ENCODE measurements at places on chromosomes 7 and 10.
A peak's percentile ranks its signal among the peaks of the same experiment; 100 is the strongest.

DNA sequence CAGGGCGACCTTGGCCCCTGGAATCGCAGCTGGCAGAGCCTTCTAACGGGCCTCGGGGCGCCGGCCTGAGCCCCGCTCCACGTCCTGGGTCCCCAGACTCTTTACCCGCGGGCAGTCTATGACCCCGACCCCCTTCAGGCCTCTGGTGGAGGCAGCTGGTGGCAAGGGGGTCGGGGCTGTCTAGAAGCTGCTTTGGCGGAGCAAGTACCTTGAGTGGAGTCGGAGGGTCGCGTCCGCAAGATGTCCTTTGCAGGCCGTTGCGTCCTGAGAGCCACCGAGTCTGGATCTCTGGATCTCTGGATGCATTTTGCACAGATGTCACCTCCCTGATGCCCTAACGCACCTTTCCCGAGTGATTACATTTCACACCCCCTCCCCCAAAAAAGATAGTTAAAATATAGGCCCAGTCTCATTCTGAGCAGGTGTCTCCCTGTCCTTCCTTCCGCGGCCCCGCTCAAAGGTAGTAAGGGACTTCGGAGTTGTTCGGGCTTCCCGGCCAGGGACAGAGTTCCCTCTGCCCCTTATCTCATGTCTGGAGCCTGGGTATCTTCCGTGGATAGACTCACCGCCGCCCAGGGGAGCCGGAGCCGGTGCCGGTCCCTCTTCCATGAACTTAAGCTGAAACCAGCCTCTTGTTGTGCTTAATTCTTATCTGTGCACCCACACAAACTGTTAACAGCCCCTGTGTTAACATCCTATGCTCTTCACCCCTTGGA is 457 bp downstream of the ACADSB start:
- DNase-seq: peak; percentile 19

DNA sequence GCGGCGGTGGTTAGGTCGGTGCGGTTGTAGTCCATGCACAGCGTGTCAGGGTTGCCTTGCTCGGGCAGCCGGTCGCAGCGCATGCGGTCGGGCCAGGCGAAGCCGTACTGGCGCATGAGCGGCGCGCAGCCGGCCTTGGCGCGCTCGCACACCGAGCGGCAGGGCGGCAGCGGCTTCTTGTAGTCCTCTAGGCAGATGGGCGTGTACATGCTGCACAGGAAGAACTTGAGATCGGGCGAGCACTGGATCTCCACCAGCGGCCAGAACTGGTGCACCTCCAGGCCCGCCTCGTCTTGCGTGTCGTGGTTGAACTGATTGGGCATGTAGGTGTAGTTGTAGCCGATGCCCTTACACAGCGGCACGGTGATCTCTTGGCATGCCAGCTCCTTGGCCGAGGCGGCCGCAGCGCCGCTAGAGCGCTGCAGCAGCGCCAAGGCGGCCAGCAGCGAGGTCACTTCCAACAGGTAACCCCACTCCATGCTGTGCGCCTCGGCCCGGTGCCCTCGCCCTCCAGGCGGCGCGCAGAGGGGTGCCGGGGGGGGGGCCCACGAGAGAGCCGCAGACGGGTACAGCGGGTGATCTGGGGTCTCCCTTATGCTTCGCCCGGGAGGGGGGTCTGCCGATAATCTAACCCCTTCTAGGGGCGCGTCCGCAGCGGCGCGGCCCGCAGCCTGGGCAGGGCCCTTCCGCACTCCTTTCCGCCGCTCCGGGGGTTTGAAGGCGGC is 983 bp downstream of the FZD8 start:
- peak; percentile 63 for DNase-seq

GRCh38 chr10:67259319-67259929 is 333.6 kb downstream of the LRRTM3 start:
- no peak for DNase-seq

DNA sequence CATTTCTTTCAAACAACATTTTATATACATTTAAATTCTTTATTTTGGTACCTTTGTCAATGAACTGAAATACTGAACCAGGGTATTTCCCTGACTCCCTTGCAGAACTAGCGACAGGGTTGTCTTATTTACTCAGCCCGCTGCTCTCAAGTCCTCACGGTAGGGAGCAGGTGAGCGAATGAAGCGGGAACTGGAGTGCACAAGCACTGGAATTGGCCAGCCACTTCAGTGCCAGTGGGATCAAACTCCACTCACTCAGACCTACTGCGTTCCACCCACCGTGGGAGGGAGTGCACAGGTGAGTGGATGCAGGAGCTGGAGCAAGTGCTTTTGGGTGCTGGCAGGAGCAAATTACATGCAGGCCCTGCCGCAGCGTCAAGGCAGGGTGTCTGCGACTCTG is 28.1 kb upstream of the NEUROD6 start:
- no peak for DNase-seq

DNA sequence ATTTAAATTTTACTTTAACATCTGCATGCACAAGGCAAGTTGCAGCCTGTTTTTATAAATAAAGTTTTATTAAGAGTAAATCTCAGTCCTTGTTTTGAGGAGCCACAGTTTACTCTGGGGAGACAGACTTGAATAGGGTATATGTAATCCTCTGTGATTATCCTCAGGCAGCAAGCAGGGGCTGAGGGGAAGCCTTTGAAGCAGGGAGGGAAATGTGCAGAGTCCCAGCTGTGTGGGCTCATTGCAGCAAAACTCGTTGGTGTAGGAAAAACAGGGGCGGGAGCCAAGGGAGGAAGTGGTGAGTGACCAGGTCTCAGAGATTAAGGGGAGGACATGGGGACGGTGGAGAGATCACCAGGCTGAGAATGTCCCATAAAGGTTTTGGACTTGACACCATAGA is 34.3 kb upstream of the SMC3 start:
- DNase-seq: no peak

DNA sequence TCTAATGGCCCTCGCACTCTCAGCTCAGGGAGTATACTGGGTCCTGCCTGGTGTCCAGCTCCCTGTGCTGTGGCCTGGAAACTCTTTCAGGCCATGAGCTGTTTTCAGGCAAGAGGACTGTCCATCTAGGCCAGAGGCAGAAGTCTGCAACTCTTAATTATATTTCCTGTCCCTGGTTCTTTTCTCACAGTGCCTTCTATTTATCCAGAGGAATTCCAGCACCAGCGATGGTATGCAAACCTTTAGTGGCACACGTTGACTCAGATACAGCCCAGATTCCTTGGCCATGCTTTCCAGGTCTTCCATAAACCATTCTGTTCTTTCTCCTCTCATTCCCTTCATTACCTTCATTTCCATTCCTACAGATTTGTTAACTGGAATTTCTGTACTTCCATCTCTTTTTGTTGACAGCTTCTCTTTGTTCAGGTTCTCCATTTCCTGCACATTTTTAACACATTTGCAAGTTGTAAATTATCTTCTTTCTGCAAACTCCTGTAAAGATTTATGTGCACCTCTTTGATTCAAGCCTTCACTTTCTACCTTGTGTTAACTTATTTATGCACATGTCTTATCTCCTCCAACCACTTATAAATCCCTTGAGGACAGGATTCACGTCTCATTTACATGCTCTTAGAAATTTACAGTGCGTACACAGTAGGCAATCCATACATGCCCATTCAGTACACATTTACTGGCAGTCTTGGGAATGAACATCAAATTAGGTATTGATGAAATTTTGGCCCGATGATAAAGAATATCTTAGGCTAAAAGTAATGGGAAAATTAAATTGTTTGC is 172.1 kb downstream of the CELF2 start:
- no peak for DNase-seq

GRCh38 chr7:155965010-155965409 is 152.7 kb upstream of the SHH start:
- no peak for DNase-seq

- no peak for DNase-seq
Measured at GRCh38 chr10:19652750-19653149, 163.5 kb upstream of the PLXDC2 start.

DNA sequence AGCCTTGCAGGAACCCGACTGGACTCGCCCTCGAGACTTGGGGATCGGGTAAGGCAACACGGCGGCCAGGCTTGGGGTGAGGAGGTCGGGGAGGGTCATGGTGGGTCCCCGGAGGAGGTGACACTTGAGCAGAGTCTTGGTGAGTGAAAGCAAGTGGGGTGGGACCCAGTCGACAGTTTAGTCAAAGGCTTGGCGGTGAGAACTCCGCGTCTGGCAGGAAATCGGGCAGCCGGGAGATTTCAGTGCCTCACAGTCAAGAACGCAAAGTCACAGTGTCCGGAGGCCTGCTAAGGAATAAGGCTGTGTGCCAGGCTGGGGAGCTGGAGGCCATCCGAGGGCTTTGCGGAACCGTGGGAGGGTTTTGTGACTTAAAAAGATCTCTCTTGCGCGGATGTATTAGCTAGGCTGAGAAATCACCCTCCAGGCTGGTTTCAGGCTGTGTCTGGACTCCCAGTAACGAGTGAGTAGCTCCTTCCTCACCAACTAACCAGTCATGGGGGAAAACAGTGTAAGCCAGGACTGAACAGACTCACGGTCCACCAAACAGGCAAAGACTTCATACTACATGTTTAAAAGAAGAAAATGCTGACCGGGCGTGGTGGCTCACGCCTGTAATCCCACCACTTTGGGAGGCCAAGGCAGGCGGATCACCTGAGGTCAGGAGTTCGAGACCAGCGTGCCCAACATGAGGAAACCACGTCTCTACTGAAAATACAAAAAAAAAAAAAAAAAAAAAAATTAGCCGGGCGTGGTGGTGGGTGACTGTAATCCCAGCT is 613 bp downstream of the AP5Z1 start:
- no peak for DNase-seq

GRCh38 chr10:99784727-99785441 is 2.4 kb downstream of the ABCC2 start:
- no peak for DNase-seq

GRCh38 chr10:100183481-100183880 is 2.3 kb downstream of the ERLIN1 start:
- DNase-seq: no peak

DNA sequence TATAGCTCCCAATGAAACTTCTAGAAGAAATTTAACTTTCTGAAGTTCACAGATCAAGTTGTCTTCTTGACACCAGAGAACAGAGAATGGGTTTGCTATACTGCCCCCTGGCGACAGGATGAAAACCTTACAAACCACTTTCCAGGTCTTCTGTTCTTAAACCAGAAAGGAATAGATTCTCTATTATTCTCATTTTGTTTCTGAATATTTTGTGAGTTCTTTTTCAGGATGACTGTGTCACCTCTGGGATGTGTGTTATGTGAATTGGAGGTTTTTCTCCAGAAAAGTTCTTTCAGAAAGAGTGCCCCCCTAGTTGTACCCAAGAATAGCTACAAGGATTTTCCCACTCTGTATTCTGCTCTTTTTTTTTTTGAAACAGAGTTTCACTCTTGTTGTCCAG is 6.3 kb downstream of the IFT22 start:
- DNase-seq: no peak

- DNase-seq: no peak
Measured at GRCh38 chr7:137875746-137876145, 29.0 kb upstream of the DGKI start.

- peak; percentile 62 for DNase-seq
Measured at GRCh38 chr7:42350801-42351200, 113.8 kb upstream of the GLI3 start.

DNA sequence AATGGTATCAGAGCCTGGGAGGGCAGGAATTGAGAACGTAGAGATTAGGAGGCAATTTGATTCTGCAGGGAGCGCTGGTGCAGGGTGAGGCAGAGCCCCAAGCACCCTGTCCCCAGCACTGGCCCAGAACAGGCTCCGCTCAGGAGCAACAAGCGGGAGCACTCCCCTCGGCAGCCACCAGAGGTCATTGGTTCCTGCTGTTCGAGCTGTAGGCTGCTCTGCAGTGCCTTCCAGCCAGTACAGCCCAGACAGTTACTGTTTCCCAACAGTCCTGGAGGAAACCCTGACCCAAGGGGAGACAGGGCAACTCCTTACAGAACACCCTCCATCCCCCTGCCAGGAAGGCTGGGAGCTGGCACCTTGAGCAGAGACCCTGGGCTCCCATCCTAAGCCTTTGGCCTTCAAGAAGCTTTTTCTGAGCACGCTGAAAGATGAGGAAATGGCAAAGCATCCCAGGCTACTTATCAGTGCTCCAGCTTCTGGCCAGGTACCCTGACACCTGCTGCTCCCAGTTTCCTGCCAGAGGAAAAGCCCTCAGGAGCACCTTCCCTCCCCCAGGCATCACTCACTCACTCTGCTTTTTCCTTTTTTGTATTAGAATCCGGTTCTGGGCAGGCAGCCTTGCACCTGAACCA is 71.2 kb upstream of the EFCAB10 start:
- peak; percentile 64 for DNase-seq

DNA sequence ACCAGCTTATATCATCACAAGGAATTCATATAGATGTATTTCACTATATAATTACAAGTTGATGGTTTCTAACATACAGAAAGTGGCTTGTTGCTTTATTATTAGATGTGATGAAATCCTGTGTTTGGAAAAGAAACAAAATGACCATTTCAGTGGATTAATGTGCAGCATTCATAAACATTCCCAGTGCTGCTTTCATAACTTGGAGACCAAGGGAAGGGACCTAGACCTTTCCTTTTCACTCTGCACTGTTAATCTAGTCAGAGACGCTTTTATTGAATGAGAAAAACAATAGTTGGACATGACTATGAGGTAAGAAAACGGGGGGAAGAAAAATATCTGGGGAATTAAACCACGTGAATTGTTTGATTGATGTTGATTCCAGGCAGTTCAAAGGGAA is 160.0 kb downstream of the HDAC9 start:
- DNase-seq: no peak

DNA sequence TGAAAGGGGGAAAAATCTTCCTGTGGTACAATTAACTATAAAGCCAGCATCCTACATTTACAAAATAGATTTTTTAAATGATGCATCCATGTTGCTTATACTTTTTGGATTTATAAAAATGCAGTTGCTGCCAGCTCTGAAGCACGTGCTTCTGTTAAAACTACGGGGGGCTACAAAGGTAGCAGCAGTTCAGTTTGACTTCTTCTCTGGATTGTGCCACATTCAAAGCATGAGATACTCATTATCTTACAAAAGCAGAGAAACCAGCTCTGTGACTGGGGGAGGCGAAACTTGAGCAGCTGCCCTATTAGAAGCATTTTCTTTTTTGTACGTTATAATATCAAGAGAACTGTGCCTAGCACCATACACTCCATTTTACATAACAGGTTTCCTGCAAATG is 31.1 kb downstream of the NEUROD6 start:
- DNase-seq: no peak

- DNase-seq: no peak
Measured at GRCh38 chr10:21326594-21327288, 198.7 kb downstream of the SKIDA1 start.

- DNase-seq: no peak
Measured at GRCh38 chr10:6065835-6066234, 3.7 kb upstream of the IL2RA start.

DNA sequence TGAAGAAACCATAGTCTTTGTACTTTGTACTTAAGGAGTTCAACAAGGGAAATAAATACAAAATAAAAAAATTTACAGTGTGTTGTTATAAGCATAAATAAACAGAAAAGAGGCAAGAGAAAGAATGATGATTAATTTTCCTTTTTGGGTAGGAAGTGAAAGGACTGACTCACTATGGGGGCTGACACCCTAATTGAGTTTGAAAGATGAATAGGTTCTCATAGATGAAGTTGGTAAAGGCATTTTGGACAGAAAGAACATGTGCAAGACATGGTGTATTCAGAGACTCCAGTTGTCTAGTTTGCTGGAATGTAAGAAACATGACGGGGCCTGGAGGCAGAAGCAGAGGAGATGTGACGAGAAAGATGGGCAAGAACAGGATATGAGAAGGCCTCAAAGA is 83.7 kb downstream of the VPS50 start:
- no peak for DNase-seq

GRCh38 chr7:123916240-123916724 is 8.8 kb upstream of the SPAM1 start:
- no peak for DNase-seq

Measured in hindlimb muscle (tissue), 1 donor.